Stimulated activated CD4-positive, alpha-beta T cell treated with anti-CD3 and anti-CD28 coated beads, Interleukin-2, amount 100 ng/mL, for 48 hours (primary cell): ENCODE measurements at places on chromosomes 1 and 21.

- DNase-seq, result no peak
Measured at GRCh38 chr1:239337799-239338430, 48.5 kb upstream of the CHRM3 start.

DNA sequence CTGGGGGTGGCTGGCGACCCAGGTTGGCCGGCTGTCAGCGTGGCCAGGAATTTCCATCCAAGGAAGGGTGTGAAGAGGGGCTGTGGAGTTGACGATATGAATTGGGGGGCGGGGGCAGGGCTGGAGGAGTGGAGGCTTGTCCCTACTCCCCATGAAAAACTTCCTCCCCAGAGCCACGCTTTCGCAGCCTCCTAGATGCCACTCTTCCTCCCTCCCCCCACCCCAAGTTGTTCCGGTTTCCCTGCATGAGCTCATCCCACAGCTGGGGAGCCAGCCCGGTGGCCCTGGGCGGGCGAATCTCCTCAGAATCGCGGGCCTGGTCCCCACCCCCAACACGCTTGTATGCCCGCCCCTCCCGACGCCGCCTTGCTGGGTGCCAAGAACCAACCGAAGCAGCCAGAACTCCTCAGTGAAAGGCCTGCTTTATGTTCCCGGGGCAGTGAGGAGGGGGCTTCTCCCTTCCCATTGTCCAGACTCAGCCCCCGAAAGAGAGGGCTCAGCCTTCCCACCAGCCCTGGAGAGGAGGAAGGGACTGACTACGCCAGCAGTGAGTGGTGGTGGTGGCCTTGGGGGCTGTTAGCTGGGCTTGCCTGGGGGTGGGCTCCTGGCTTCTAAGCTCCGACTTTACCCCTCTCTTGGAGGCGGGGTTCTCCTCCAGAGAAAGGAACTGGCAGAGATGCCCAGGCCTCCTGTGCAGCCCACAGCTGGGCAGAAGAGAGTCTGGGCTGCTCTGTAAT lies 1.8 kb upstream of the CSMD2 start:
- no peak for DNase-seq

- DNase-seq, result no peak
Measured at GRCh38 chr1:30169269-30169668, 554.1 kb downstream of the MATN1 start.

DNA sequence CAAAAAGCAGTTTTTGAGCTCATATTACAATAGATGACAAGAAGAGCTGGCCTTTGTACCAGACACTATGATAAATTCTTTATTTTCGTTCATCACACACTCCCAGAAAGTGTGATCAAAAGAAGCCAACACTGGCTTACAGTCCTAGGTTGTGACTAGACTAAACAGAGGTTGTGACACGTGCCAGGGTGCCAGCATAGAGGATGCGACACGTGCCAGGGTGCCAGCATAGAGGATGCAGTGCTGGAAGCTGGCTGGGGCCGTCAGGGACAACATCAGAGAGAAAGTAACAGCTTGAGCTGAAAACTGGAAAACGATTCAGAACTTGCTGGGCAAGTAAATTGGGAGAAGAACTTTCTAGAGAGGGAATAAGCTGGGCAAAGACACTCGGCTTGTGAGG lies 2.2 kb downstream of the MTARC1 start:
- DNase-seq, result no peak

DNA sequence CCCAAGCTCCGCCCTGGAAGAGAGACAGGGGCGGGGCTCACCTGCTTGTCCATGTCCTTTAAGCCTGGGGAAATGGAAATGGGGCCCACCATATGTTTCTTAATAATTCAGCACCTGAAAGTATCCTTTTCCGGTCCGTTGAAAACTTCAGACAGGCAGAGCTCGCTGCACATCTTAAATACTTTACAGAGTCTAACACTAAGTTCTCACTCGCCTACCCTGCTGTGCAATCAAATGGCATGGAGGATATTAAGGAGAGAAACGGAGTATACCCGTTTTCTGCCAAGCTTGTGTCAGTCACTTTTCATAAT lies 467 bp upstream of the CC2D1B start:
- DNase-seq, result no peak

DNA sequence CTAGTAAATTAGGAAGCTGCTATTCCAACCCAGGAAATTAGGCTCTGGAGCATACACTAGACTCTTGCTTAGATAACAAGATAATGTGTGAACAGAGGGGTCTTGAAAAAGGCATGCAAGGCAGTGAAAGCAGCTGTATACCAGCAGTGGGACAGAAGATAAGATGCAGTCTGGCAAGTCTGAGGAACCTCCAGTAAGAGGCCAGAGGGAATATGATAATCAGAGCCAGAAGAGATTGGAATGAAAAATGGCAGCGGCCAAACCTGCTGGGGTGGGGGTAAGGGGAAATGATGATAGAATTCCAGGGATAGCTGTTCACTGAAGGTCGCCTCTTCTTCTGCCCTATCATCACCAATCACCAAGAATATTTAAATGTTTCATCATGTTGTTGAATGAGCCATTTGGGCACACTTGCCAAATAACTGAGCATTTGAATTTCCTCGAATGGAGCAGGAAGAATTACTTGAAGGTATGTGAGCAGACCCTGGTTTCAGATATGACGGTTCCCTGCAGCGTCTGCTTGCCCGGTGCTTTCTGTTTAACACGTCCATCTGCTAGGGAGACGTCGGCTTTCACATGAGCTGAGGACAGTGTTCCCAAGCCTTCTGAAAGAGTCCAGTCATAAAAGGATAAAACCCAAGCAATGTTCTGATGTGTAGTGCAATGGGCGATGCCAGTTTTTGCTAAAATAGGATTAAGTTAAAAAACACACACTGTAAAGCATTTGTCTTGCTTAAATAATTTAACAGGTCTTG lies 173.3 kb downstream of the RWDD3 start:
- no peak for DNase-seq

- DNase-seq, result no peak
Measured at GRCh38 chr1:7565099-7565750, 205.9 kb upstream of the VAMP3 start.
